ENCODE measurements at places on chromosomes 16 and 17.

DNA sequence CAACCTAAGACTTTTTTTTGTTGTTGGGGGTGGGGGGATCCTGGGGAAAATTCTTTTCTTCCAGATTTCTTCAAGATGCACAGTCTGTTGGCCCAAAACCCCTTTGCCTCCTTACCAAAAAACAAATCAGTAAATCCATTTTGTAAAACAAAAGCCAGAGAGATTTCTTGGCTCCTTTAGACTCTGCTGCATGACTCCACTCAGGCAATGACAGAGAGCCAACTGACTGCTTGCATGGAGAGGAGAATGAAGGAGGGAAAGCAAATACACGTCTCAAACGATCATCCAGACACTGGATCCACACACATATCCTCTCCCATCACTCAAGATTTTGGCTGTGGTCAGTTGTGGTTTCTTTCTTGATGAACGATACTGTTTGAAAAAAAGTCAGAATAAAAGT, 13.8 kb downstream of the COPRS start:
- no peak for DNase-seq

GRCh38 chr16:71354156-71354555, 4.4 kb upstream of the CALB2 start:
- DNase-seq: no peak

DNA sequence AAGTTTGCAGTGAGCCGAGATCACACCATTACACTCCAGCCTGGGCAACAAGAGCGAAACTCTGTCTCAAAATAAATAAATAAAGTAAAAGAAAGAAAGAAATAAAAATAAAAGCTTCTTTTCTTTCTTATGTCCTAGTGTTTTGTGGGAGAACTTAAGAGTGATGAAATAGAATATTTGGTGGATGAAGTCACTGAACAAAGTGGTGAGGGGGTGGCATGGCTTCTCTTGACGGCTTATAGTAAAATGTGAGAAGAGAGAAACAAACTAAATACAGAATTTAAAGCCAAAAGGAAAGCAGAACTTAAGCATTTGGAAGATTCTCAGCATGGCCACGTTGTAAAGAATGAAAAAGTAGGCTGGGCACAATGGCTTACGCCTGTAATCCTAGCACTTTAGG, 15.3 kb downstream of the SGF29 start:
- no peak for DNase-seq

DNA sequence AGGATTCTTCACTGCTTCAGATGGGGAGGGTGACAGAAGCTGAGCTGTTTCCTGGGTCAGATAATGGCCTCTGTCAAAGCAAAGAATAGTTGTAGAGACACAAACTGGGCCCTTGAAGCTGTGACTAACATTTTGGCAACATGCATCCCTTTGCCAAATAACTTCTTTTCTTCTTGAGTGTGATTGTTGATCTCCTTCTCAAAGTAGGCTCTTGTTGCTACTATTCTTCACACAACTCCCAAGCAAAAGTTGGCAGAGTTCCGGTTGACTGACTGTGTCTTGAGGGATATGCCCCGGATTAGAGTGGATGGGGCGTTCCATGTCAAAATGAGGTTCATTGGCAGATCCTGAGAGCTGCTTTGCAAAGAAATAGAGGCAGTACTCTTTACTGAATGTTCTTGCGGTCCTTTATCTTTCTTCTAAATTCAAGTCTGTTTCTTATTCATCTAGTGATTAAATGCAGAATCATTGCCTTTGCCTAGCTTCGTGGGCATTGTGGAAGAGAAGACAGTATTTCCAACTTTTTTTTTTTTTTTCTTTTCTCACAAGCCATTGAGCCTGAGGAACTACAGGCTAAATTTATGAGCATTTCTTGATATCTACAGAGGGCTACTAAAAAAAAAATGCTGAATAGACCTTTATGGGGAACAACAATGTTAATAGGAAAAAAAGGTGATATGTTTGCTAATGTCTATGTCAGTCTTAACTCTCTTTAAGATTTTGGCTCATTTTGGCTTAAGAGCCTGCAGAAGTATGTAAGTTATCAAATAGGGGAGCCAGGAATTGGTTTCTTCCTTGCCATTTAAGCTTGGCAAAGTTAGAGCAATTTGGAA, 5.8 kb downstream of the WIPF2 start:
- no peak for DNase-seq

DNA sequence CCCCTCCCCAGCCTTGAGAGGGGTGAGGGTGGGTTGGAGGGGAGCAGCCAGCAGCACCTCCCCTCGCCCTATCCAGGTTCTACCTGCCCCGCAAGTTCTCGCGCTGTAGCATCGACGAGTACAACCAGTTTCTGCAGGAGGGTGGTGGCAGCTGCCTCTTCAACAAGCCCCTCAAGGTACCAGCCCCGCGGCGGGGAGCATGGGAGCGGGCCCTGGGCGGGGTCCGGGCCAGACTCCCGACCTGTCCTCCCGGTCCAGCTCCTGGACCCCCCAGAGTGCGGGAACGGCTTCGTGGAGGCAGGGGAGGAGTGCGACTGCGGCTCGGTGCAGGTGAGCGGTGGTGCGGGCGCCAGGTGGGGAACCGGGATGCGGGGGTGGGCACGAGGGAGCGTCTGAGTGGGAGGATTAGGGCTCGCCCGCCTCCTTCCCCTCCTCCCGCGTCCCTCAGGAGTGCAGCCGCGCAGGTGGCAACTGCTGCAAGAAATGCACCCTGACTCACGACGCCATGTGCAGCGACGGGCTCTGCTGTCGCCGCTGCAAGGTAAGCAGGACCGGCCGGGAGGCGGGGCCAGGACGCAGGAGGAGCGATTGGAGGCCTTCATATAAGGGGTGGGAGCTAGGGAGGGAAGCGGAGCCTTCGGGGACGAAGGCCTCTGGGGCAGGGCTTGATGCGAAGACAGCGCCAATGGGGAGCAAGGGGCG, 16.5 kb downstream of the ADAM11 start:
- DNase-seq: peak; percentile 95

GRCh38 chr17:60468371-60468770, 46.1 kb downstream of the CHCT1 start:
- DNase-seq: peak; percentile 51

- no peak for DNase-seq
Measured at GRCh38 chr17:1992541-1992940, 32.6 kb downstream of the RTN4RL1 start.
